Activated CD4-positive, alpha-beta T cell treated with anti-CD3 and anti-CD28 coated beads, Interleukin-2, amount 50 U/mL, for 48 hours (primary cell): ENCODE measurements at places on chromosomes 4 and X.

- DNase-seq, result no peak
These were observed 24.7 kb downstream of the SLC9B1 start for GRCh38 chr4:102994803-102995202.

DNA sequence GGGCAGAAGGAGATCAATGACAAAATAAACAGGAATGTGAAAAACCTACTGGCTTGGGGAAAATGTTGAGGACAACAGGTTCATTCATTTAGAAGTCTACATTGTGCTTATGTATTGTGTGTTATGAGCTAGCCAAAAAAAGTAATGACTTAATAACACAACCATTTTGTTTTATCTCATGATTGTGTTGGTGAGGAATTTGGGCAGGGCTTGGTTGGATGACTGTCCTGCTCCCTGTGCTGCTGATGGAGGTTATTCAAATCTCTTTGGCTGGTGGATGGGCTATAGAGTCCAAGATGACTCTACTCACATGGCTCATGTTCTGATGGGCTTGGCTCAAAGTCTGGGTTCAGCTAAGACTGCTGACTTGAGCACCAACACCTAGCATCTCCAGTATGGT lies 116.3 kb downstream of the HS3ST1 start:
- no peak for DNase-seq

- DNase-seq, result no peak
These were observed 28.9 kb downstream of the FGF5 start for GRCh38 chr4:80295336-80295735.

- peak; percentile 16 for DNase-seq
These were observed 2.1 kb downstream of the PPP3CA start for GRCh38 chr4:101345271-101345595.

DNA sequence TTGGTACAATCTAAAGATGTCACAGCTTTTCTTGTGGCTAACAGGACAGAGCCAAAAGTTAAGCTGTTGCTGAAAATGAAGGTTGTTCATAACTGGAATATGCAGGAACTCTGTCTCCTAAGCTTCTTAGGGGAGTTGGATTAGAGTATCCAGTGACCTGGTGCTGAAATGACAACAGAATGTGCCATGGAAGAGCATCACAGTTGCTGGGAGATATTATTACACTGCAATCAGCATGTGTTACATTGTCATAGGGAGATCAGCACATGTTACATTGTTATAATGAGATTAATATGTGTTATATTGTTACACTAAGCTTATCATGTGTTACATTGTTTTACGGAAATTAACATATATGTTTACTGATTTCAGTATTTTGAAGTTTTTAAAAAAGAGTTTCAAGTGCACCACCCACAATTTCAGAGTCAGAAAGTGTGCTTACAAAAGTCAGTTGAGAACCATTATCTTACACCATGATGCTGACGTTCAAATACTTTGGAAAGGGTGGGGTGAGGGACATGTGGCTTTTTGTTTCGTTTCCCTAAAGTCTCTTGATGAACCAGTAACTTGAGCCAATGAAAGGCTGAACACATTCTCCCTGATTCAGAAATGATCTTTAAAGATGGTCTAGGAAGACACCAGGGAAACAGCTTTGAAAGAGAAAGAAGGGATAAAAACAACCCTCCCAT lies 113.4 kb downstream of the DRD5 start:
- no peak for DNase-seq

GRCh38 chr4:117678861-117679260 lies 355.4 kb upstream of the NDST3 start:
- no peak for DNase-seq

GRCh38 chr4:16791460-16791859 lies 107.0 kb downstream of the LDB2 start:
- no peak for DNase-seq

- DNase-seq, result no peak
These were observed 164.6 kb downstream of the PRKX start for GRCh38 chrX:3548765-3549391.

DNA sequence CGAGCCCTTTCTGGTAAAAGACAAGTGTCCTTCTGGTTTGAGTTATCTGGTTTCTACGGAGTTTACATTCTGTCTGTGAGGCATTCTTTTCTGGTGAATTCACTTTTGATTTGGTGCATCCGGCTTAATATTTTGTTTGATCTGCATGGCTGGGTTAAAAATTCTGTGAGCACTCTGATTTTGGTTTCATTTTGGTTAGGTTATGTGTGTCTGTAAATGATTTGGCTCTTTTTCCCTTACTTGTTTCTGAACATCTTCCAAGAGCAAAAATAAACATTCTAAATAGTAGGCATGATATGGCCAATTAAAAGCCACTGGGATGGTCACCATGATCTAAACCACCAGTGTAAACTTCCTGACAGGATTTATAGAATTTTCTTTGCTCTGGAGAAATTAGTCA lies 85.7 kb upstream of the PTPN13 start:
- no peak for DNase-seq

DNA sequence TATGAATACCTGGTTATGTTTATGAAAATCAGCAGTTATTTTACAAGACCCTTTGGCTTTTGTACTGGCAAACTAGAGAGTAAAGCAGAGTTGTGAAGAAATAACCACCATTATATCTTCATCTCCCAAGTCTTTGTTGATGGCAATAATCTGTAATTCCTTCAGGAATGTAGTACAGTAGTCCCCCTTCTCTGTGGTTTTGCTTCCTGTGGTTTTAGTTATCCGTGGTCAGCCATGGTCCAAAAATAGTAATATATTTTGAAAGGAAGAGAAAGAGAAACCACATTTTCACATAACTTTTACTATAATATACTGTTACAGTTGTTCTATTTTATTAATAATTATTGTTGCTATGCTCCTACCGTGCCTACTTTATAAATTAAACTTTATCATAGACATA lies 27.8 kb downstream of the BANK1 start:
- DNase-seq, result no peak

GRCh38 chr4:148850257-148850995 lies 408.2 kb upstream of the NR3C2 start:
- no peak for DNase-seq

- DNase-seq, result no peak
These were observed 82.0 kb upstream of the FREM3 start for GRCh38 chr4:143782521-143782920.

DNA sequence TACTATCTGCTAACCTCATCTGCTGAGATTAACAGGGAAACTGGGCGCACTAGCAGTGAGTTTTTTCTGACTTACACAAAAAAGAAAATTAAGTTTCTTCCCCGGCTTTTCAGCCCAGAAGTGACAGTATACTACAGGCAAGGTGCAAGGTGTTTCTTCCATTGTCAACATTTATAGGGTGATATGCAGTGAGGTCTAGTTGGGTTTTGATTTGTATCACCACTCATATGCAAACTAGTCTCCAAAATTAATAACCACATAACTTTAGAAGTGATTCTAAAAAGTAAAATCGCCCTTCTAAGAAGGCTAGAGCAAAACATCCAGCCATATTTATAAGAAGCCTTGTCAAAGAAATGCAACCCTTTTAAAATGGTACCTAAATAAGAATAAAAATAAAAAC lies 640.1 kb downstream of the ARAP2 start:
- no peak for DNase-seq

DNA sequence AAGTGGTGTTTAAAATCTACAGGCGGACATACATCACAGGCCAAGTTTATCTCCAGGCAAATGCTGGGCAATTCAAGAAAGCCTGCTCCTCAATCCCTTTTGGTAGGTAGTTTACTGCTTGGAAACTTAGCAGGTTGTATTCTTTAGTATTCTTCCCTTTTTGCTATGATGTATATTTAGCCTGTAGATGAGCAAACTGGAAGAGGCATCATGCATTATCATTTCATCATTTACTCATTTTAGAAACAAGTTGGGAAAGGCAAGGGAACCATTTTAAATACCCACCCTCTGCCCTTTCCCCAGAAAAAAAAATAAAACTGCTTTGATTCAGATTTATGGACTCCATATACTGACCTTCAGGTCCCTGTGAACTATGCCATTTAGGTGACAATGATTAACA lies 213.2 kb downstream of the CAMK2D start:
- no peak for DNase-seq

DNA sequence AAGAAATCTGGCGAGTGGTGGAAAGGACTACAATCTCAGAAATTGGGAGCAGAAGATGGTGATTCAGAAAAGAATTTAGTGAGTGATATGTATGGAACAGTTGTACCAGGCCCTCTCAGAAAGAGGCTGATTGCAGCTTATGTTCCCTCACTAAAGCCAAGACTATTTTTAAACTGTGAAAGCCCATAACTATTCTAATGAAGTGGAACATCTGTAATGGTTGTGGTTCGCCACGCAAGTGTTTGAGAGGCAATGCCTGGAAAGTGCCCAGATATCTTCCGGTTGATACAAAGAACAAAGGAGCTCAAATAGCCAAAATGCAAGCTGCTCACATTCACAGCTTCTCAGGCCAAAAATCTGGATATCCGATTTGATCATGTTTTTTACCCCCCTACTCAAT lies 1250.7 kb downstream of the RAPGEF2 start:
- no peak for DNase-seq

DNA sequence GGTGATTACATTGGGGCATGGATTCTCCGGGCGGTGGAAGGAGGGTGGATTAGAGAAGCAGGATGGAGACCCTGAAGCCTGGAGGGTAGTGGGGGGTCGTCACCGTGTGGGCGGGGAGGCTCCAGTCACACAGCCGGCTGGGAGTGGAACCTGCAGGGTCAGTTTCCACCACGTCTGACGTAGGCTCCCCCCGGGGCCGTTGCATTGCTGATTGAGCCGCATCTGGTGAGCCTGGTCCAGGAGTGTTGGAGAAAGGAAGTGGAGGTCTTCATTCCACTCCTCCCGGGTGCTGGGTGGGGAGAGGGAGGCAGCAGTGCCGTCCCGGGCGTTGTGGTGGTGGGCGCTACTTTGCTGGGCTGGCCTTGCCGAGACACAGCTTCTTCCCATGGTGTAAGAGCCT lies 28.1 kb downstream of the TBC1D14 start:
- no peak for DNase-seq

GRCh38 chr4:94448815-94449375 lies 2.8 kb upstream of the PDLIM5 start:
- DNase-seq, result no peak

- no peak for DNase-seq
These were observed 49.0 kb downstream of the RWDD4 start for GRCh38 chr4:183610033-183610432.

- no peak for DNase-seq
These were observed 24.3 kb downstream of the CXCL13 start for GRCh38 chr4:77629885-77630284.

DNA sequence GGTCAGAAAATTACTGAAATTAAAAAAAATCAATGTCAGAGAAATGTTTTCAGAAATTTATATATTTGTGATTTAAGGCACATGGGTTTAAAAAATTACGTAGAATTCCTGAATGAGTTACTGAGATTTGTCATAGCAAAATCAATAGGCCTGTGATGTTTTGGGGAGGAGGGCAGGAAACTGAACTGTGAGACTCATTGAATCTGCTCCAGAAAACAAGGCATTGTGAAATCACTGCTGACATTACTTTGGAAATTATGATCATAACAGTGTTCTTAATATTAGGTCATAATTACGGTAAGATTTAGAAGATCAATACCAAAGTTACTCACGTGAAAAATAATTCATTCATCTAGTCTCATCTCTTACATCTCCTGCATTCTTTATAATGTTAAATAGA lies 5.3 kb downstream of the FGF5 start:
- DNase-seq, result no peak

GRCh38 chrX:17597836-17598439 lies 139.4 kb upstream of the SCML1 start:
- DNase-seq, result no peak

- DNase-seq, result no peak
These were observed 141.3 kb downstream of the LDB2 start for GRCh38 chr4:16757080-16757521.

- DNase-seq, result no peak
These were observed 140.4 kb downstream of the ZNF674 start for GRCh38 chrX:46404774-46405173.

GRCh38 chr4:163167333-163167626 lies 590 bp upstream of the NAF1 start:
- DNase-seq, result no peak

DNA sequence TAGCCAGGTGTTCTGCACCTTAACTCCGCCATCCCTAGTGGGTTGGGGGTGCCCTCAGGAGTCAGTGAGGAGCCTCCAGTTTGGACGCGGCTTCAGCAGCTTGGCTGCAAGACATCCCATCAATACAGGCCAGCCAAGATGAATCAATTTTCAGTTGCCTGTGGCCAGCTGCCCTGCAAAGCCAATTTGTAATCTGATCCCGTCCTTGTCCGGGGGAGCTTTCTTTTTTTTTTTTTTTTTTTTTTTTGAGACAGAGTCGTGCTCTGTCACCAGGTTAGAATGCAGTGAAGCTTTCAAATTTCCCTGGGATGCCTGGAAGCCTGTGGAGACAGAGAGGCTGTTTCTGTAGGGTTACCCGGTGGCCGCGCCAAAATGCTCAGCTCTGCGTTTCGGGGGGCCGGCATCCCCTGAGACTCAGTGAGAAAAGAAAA lies 192.5 kb downstream of the ASMT start:
- DNase-seq, result no peak

GRCh38 chr4:53015681-53016080 lies 153.6 kb downstream of the RASL11B start:
- peak; percentile 6 for DNase-seq

DNA sequence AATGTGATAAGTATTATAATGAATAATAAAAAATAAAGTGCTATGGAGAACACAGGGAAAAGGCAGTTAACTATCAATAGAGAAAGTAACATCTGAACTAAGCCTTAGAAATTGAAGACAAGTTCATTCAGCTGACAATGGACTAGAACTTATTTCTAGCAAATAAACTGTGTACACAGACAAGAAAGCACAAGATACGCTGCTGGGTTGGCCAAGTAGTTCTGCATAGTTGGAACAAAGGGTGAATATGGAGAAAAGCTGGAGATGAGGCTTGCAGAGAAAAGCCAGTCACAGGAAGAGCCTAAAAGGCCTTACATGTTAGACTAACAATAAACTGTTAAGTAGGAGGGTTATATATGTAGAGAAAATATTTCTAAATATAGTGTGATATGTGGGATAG lies 71.2 kb downstream of the WDFY3 start:
- DNase-seq, result no peak

- DNase-seq, result no peak
These were observed 29.8 kb downstream of the UGT2B7 start for GRCh38 chr4:69126024-69126423.

DNA sequence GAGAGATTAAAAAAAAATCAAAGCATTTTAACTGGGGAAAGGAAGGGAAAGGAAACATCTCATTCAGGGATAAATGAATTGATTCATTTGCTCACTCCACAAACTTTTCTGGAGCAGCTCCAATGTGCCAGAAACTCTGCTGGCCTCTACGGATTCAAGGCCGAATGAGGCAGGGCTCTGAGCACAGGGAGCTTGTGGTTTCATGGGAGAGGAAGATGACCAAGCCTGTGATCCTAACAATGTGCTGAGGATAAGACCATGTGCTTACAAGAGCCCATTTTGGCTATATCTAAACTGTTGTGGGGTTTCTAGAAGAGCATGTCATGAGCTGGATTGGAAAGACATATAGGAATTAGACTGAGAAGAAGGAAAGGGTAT lies 137.5 kb downstream of the ZNF674 start:
- DNase-seq, result no peak

DNA sequence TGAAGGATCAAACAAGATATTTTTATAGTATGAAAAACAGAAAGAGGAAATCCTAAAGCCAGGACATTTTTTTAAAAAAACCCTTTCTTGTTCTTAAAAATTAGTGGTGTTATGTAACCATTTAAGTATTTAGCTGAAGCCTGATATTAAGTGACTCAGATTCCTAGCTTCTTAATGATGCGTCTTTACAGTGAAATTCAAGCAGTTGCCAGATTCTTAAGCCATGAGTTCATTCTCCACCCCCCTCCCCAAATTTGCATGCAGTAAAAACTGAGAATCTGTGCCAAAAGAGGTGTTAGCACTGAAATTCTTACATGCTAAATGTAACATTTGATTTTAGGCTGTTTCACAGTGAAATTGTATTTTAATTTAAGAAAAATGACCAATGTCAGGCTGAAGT lies 180.8 kb downstream of the RAPGEF2 start:
- DNase-seq, result no peak
